ENCODE measurements at places on chromosomes 13 and 19.

DNA sequence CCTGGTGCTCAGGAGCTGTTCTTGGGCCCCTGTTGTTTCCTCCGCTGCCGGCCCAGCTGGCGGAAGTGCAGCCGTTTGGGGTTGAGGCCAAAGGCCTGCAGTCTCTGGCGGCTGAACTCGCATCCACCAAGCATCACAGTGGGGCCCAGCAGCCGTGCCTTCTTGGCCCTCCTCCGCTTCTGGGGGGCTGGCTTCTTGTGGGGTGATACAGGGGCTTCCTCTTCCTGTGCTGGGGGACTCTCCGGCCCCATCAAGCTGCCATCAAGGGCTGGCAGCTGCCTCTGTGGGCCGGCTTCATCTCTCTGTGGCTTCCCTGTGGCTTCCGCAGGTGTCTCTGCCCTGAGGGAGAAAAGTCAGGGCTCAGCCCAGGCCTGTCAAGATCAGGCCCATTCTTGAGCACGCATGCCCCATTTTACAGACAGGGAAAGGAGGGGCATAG, 10.3 kb downstream of the ATG4D start:
- no peak for DNase-seq

GRCh38 chr19:2823646-2824045, 4.0 kb downstream of the ZNF554 start:
- no peak for DNase-seq

DNA sequence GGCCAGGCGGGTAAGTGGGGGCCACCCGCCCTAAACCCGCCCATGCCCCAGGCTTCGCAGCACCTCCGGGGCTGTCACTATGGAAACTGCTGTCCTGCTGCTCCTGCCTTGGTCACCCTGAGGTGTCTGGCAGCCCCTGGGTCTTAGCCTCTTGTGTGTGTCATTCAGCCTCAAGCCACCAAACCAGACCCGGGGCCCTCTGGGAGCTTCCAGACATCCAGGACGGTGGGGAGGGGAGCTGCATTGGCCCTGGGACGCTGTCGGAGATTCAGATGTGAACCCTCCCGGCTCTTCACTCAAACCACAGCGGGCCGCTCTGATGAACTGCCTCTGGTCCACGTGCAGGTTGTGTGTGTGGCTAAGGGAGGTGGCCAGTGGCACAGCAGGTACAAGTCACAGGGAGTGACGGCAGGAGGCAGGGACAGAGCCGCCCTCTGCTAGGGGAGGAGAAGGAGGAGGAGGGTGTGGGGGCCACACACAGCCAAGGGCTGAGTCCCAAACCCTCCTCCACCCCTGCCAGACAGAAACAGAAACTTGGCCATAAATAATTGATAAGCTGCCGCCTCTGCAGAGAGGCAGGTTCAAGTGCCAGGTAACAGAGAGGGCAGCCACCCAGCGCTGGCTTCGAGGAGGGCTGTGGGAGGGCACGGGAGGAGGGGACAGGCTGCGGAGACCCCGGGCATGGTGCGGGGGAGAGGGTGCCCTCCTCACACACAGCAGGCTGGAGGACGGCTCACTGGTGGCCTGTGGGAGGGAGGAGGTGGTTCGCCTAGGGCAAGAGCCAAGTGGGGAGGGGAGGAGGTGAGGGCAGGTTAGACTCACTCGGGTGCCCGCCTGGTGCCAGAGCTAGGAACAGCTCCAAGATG, 8.0 kb downstream of the NANOS3 start:
- no peak for DNase-seq

DNA sequence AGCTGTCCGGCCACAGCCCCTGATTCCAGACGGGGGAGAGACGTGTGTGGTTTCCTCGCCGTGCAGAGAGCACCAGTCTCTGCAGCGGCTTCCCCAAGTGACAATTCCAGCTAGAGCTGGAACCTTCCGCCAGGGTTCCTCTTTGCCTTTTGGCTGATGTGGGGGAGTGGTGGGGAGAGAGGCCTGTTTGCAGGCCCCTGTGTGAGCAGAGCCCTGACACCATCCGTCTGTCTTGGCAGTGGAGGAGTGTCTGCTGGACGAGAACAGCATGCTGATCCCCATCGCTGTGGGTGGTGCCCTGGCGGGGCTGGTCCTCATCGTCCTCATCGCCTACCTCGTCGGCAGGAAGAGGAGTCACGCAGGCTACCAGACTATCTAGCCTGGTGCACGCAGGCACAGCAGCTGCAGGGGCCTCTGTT, 25.0 kb downstream of the LAMP1 start:
- no peak for DNase-seq

DNA sequence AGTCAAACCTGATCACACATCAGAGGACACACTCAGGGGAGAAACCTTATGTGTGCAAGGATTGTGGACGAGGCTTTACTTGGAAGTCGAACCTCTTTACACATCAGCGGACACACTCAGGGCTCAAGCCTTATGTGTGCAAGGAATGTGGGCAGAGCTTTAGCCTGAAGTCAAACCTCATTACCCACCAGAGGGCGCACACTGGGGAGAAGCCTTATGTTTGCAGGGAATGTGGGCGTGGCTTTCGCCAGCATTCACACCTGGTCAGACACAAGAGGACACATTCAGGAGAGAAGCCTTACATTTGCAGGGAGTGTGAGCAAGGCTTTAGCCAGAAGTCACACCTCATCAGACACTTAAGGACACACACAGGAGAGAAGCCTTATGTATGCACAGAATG, 8.2 kb upstream of the ZNF527 start:
- DNase-seq: peak; percentile 76

- no peak for DNase-seq
Measured at GRCh38 chr13:34217343-34218025, 399.5 kb downstream of the RFC3 start.

GRCh38 chr13:106432636-106433035, 102.8 kb downstream of the EFNB2 start:
- DNase-seq: peak; percentile 43

DNA sequence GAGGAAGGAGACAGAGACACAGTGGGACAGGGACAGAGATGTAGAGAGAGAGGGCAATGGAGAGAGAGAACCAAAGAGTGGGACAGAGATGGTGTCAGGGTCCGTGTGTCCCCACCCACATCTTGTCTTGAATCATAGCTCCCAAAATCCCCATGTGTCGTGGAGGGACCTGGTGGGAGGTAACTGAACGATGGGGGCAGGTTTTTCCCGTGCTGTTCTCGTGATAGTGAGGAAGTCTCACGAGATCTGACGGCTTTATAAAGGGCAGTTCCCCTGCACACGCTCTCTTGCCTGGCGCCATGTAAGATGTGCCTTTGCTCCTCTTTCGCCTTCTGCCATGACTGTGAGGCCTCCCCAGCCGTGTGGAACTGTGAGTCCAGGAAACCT, 7.5 kb upstream of the PLA2G4C start:
- DNase-seq: no peak

GRCh38 chr13:98014766-98015165, 61.3 kb downstream of the IPO5 start:
- no peak for DNase-seq

- DNase-seq: no peak
Measured at GRCh38 chr13:110124201-110124940, 182.6 kb downstream of the COL4A1 start.

DNA sequence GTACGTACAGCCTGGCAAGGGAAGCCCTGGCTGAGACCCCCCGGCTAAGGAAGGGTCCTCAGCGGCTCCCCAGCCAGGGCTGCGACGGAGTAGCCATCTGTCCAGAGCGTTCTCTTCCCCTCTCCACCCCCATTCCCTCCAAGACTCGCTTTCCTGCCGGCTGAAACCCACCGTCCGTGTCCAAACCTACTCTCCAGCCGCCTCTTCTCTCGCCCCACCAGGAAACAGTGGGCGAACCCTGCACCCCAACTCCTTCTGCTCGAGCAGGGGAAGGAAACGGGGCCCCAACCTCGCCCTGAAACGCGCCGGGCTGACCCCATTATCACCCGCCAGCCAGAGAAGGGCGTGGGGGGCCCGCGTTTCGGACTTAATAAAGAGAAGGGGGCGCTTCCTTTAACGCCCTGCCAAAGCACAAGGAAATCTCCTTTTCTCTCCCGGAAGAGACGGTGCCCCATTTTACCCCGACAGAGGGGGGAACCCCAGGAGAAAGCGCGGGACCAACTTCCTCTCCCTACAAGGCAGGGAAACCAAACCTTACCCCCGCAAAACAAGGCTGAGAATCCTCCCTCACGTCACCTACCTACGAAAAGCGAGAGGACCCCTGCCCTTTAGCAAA, 2.5 kb downstream of the ZC3H4 start:
- peak; percentile 28 for DNase-seq

DNA sequence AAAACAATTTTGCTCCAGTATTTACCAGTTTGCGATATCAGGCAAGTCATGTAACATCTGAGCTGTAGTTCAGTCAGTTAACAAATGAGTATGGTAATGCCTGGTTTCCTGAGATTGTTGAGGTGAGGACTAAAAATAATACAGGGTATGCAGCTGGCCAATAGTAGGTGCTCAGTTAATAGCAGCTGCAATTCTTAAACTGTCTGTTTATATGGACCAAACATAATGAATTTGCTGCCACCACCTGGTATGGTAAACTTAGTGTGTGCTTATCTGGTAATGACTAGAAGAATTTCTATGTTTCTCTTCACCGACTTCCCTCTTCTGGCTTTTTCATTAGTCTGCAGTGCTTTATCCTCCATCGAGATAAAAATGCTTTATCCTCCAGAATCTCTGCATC, 9.1 kb downstream of the ZMYM2 start:
- no peak for DNase-seq

DNA sequence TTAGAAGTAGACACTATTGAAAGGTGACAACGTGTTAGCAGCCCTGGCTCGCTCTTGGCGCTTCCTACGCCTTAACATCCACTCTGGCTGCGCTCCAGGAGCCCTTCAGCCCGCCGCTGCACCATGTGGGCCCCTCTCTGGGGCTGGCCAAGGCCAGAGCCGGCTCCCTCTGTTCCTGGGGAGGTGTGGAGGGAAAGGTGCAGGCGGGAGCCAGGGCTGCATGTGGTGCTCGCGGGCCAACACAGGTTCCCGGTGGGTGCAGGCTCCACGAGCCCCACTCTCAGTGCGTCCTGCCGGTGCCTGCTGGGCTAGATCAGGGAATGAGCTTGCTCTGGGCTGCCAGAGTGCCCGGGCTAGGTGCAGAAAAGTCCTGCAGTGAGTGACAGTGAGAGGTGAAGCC, 1284.3 kb downstream of the OLFM4 start:
- no peak for DNase-seq

- no peak for DNase-seq
Measured at GRCh38 chr19:15248648-15249527, 16.6 kb upstream of the EPHX3 start.

- peak; percentile 83 for DNase-seq
Measured at GRCh38 chr19:35935911-35936737, at the start of gene LRFN3. LRFN3 (plus strand) TSS chr19:35936374; CDS start chr19:35939426, 3,052 bp downstream.

DNA sequence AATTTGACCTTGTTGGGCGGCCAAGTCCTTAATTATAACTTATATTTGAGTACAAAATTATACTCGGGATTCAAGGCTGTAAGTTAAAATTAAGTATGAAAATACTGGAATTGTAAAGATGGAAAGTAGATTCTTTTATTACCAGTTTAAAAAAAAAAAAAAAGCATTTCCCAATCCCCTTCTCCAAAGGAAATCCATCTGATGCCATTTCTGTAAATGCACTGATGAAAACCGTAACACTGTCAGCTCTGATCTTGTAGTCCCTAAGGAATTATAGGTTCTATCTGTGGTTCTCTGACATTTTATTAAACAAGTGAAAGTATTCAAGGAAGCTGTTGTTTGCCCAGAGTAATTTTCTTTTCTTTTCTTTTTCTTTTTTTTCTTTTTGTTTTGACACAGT, 41.6 kb upstream of the HNRNPA1L2 start:
- DNase-seq: no peak

- no peak for DNase-seq
Measured at GRCh38 chr19:46608581-46609345, 7.6 kb downstream of the CALM3 start.

DNA sequence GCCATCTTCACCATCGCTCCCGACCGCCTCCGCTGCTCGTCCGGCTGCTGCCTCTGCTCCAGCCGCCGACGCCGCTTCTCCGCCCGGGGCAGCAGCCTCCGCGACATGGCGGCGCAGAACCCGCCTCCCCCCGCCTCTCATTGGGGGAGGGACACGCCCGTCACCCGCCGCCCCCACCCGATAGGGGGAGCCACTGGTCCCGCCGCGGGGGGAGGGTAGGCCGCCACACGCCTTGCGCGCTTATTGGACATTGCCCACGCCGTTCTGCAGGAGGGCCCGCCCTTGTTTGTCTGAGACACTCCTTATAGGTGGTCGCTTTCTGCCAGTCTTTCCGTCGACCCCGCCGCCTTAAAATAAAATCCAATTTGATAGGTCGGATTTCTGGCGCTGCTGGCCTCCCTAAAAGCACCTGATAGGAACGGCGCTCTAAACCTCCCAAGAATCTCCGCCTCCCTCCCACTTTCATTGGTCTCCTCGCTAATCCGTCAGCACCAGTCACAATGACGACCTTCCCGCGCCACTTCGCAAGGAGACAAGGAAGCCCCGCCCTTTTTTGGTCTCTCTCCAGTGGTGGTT, at the start of gene HNRNPL:
TSS of gene HNRNPL (minus strand) at position 127 of the 576 bp plus-strand sequence. CDS start at position 107, 20 bp downstream.
- peak; percentile 100 for DNase-seq

GRCh38 chr13:44048326-44048725, 168.6 kb downstream of the LACC1 start:
- no peak for DNase-seq

DNA sequence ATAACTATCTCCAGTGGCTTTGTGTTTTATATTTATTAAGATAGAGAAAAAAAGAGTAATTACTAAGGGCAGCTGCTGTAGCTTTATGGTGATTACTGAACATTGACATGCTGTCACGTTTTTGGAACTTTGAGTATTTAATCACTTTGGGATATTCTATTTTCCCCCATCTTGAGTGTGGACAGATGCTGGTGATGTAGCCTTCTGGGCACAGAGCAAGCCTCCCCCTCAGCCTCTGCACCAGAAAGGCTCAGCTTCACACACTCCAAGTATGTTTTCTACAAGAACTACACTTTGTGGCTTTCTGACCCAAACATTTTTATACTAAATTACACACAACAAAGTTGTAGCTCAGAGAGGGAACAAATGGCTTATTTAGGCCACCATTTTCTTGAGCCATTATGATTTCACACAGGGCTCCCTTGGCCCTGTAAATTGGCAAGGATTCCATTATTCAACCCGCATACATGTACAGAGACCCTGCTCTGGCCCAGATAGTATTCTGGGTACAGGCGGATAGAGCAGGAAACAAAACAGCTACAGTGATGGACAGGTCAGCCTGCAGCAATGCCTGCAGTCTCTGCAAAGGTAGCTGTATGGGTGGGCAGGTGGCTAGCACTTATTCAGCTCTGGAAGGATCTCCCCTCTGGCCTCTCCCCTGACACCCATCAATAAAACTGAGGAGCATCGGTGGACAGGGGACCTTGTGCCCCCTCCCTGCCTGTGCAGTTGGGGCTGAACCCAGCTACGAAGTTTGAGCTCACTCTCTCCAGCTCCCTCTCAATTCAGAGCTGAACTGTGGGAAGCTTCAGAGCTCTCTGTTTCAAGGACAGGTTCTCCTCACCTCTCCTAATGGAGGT, 1.3 kb downstream of the ALOX5AP start:
- no peak for DNase-seq

DNA sequence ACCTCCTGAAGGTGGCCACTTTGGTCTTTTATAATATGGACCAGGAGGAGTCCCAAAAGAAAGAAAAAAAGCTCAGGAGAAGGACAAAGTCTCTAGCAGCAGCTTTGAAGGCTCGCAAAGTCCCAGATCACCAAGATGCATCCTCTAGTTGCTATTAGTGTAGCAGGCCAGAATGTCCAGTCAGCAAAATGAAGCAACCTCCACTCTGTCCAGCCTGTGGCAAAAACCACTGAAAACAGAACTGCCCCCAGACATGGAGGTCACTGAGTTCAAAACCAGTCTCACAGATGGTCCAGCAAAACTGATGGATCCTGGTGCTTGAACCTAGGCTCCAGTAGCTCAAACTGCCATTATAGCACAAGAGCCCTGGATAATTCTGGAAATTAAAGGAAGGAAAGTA, 10.4 kb downstream of the LILRB4 start:
- no peak for DNase-seq

GRCh38 chr13:35252536-35253205, 223.8 kb downstream of the MAB21L1 start:
- no peak for DNase-seq
